ENCODE measurements at places on chromosomes 5 and 9.

GRCh38 chr5:148848393-148849031 lies 22.1 kb downstream of the ADRB2 start:
- DNase-seq = no peak

GRCh38 chr9:3288686-3289085 lies 237.1 kb downstream of the RFX3 start:
- no peak for DNase-seq

GRCh38 chr5:115962565-115963402 lies 509 bp downstream of the LVRN start:
- peak; percentile 60 for DNase-seq

DNA sequence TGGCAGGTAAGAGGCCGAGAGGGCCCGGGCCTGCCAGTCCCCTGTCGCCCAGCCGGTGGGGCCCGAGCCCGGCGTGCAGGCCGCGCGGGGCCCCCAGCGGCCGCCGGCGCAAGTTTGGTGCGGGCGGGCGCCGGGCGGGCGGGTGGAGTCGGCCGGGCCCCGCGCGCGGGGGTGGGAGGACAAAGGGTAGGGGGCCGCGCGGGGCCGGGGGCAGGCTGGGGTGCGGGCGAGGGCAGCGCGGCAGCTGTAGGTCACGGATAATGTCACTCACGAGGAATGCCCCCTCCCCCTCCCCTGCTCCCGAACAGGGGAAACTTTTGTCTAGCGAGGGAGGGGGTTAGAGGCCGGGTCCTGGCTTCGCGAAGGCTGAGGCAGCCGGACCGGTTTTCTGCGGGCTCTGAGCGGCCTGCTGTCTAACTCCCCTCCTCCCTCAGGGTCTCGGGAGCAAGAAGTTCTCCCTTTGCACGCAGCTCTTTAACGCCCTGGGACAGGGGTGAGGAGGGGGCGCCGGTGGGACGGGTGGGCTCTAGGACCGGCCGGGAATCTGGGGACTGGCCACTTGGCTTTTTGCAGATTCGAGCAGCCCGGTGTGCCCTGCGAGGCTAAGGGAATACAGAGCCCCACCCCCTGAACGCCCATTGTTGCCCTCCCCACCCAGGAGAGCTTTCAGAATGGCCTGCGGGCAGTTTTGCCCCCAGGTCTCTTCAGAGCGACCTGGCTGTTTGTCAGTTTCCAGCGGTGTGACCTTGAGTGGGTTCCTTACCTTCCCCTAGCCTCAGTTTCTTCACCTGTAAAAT lies 21.3 kb upstream of the NDST1 start:
- peak; percentile 90 for DNase-seq

- DNase-seq = no peak
These were observed 217.0 kb downstream of the GAS1 start for GRCh38 chr9:86730163-86730928.

GRCh38 chr5:40521925-40522324 lies 157.8 kb upstream of the PTGER4 start:
- DNase-seq = no peak

DNA sequence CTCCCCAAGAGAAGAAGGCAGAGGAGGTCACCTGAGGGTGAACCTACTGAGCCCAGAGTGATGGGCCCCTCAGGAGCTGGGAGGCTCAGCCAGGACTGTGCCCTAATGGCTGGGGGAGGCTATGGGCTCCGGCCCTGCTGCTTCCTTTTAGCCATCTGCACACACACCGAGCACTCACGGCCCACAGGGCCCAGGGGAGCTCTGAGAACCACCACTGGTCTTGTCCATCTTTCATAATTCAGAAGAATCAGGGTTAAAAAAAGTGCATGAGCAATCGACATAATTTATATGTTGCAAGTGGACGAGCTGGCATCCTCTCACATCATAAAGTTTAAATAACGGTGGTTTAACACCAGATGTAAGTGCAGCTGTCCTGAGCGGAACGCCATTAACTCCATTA lies 162.1 kb downstream of the FSTL4 start:
- no peak for DNase-seq

- peak; percentile 91 for DNase-seq
These were observed 59.7 kb upstream of the TRPC7 start for GRCh38 chr5:136424835-136425584.

- DNase-seq = no peak
These were observed 11.3 kb downstream of the TMEM250 start for GRCh38 chr9:136107155-136107952.

DNA sequence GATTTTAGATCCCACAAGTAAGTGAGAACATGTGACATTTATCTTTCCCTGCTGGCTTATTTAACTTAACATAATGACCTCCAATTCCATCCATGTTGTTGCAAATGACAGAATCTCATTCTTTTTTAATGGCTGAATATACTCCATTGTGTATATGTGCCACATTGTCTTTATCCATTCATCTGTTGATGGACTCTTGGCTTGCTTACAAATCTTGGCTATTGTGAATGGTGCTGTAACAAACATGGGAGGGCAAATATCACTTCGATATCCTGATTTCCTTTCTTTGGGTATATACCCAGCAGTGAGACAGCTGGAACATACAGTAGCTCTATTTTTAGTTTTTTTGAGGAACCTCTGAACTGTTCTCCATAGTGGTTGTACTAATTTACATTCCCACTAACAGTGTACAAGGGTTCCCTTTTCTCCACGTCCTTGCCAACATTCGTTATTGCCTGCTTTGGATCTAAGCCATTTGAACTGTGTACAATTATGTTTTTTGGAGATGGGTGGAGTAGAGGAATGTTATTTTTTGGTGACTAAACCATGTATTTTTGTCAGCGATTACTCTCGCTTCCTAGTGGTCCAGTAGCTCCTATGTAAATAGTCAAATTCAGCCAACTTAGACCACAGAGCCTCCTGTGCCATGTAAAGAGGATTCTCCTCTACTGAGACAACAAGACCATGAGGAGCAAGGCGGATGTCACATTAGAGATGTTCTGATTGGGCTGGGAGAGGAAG lies 60.6 kb downstream of the TNFSF15 start:
- no peak for DNase-seq

DNA sequence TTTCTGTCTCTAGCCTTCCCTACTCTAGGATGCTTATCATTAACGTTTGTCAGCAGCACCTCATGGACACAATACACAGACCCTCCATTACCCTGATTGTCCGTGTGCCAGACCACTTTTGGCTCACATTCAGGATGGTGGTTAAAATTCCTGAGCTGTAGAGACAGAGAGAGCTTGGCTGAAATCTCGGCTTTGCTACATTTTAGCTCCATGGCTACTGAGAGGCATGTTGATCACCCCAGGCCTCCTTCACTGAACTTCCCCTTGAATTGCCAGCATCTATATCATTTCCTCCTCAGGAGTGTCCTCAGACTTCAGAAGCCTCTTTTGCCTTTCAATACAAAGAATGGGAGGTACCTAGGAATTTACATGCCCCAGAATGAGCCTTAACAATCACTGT lies 104.7 kb upstream of the ISL1 start:
- no peak for DNase-seq

- no peak for DNase-seq
These were observed 107.9 kb upstream of the DAP start for GRCh38 chr5:10868956-10869355.

DNA sequence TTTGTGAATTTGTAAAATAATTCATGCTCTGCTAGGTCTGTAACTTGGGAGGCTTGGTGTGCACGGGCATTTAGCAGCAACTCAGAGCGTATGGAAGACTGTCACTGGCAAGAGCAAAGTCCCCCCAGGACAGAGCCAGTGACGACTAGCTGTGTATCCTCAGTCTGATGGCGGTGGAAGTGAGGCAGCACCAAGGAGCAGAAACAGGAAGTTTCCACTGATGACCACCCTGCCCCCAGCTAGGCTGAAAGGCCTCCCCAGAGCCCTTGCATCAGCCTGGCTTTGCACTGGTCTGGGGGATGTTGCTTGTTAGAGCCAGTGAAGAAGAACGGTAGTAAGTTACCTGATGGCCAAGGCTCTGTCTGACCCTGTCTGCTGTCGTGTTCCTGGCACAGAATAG lies 66.8 kb upstream of the ABL1 start:
- peak; percentile 44 for DNase-seq

- DNase-seq = no peak
These were observed 106.6 kb downstream of the SIL1 start for GRCh38 chr5:139091439-139092156.

GRCh38 chr5:148962761-148963324 lies 100.0 kb downstream of the SH3TC2 start:
- DNase-seq = no peak

- DNase-seq = no peak
These were observed 211.0 kb downstream of the PCSK5 start for GRCh38 chr9:76101491-76101890.

DNA sequence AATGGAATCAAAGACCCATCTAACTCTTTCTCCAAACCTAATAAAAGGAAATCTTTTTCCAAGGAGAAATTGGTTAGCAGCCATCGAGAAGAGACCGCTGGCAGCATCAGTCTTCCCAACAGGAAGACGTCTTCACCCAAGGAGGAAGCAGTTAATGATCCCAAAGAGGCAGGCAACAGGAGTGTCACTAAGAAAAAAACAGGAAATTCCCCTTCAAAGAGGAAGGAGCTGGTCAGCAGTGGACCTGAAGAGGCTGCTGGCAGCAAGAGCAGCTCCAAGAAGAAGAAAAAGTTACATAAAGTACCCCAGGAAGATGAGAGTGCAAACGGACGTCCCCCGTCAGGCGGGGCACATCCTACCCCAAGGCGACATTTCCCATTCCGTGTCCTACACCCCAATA lies 143.7 kb downstream of the ELAVL2 start:
- no peak for DNase-seq

GRCh38 chr9:2227144-2227867 lies 212.2 kb downstream of the SMARCA2 start:
- DNase-seq = no peak

GRCh38 chr9:130126721-130127433 lies 45.3 kb upstream of the NCS1 start:
- DNase-seq = no peak

DNA sequence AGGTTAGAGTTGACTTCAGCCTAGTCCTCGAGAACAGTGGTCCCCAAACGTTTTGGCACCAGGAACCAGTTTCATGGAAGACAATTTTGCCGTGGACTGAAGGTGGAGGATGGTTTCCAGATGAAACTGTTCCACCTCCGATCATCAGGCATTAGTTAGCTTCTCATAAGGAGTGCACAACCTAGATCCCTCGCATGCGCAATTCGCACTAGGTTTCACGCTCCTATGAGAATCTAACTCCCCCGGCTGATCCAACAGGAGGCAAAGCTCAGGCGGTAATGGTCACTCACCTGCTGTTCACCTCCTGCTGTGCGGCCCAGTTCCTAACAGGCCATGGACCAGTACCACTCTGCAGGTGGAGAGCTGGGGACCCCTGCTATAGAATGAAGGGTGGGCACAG lies 163.6 kb downstream of the CDH6 start:
- no peak for DNase-seq

DNA sequence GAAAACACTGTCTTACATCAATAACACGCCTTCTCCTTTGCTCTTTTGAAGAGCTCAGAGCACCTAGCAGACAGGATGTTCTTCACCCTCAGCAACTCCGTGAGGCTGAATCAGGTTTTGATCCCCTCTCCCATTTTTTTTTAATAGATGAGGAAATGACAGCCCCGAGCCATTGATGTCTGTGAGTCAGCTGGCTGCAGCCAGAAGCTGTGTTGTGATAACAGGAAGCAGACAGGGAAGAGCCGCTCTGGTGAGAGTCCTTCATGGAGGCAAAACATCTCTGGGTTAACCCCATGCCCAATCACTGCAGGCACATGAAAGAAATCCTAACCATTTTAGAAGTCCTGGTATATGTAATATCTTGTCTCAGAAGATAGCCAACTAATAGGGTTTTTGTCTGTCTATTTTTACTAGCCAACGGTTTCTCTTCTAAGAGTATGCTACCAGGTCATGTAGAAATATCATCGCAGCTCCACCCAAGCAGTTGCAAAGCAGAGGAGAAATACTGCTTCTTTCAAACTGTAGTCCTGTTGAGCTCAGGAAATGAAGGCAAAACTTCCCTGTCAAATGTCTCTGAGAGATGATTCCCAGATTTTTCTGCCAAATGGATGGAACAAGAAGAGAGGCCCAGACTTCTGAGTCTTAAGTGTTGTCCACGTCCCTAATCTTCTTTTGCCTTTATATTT lies 568.9 kb downstream of the CCDC171 start:
- no peak for DNase-seq

- no peak for DNase-seq
These were observed 570.6 kb upstream of the ZNF608 start for GRCh38 chr5:125316915-125317535.

DNA sequence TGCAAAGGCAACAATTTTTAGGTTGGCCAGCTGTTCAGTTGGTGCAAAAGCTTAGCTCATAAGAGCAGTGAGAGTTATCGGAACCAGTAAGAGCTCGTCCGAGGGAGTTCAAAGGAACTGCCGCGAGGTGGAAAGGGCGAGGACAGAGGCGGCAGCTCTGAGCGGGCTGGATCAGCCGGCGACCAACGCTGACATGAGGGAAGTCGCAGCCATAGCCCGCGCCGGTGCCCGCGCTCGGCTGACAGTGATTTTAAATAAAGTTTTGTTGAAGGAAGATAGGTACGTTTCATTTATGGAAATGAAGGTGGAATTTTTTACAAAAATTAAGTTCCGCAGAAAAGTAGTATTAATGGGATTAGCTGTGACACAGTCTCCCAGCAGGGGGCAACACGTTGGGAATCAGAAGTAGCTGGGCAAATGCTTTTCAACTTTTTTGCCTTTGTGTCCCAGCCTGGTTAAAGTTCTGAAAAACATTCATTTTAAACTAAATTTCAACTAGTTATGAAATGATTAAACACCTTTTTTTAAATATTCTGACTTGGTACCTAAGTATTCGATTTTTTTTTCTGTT lies 43.2 kb downstream of the FBXO4 start:
- DNase-seq = no peak

DNA sequence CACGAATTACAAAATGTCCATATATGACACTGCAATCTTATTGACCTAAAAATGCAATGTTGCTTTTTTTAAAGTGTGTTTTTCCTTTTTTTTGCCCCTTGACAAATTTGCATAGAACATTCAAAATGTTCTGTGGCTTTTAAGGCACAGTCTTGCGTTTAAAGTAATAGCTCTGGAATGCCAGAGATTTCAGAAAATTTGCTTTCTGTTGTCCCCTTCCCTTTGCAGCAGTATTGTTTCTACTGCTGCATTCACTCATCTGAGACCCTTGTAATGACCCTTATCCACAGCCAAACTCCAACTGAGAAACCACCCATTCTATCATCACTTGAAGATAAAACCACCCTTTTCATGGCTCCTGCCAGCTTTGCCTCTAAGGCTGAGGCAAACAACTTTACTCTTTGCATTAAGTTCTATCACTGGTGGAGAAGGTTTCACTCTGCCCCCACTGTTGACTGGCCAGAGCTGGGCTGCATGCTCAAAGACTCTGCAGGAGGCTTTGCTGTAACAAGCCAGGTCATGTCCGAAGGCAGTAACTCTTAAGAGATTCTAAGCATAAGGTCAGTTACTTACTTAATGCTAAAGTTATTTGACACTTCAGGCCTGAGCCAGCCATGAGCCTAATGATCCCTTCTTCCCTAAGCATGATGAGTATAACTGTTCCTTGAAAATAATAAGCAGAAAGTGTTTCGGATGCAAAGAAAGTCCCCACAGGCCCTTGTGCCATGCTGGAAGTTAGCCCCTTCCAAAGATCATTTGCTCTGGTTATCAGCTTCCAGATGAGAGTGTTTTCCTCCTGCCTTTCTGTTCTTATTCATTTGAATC lies 101.9 kb downstream of the CD180 start:
- no peak for DNase-seq

GRCh38 chr5:108727651-108728565 lies 19.8 kb upstream of the FER start:
- DNase-seq = peak; percentile 94

All from ecto neural progenitor cell (in vitro differentiated cells).